ENCODE measurements at places on chromosomes 16 and 17. TPM values are rescaled to one million over a fixed set of nuclear protein-coding genes. Genes with fewer than 3 reads are reported as not detected.
A peak's percentile ranks its signal among the peaks of the same experiment; 100 is the strongest.

Gene ZSCAN10
- total RNA-seq = 0.49 TPM

Gene HEATR9
- not detected for total RNA-seq

Gene HOXB9
- not detected for total RNA-seq

Gene NPIPB9
- total RNA-seq = 7.1 TPM

Gene SMIM36
- not detected for total RNA-seq

Gene ODAD4
- 1.3 TPM for total RNA-seq

Gene CSH2
- total RNA-seq = not detected

Gene ZNF205
- 0.30 TPM for total RNA-seq

DNA sequence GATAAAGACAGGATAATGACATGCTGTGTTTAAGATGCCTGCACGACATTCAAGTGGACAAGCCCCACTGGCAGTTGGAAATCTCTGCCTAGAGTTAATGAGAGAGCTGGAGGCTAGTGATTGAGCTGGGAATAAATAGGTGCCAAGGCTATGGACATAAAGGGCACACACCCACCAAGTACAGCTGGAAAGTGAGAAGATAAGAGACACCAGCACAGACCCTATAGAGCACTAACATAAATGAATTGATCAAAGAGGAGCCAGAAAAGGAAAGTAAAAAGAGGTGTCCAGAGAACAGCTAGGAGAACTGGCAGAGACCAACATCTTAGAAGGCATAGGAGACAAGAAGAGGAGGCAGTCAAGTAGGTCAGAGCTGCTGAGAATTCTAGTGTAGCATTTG, 101.2 kb downstream of the YPEL2 start:
- DNase-seq = no peak

- DNase-seq = peak; percentile 81
These were observed 34.9 kb upstream of the ZNF469 start for GRCh38 chr16:88347656-88348376.

- DNase-seq = no peak
These were observed 3.3 kb downstream of the CDK3 start for GRCh38 chr17:76003915-76004314.

GRCh38 chr17:77718669-77718961, 239.9 kb upstream of the TNRC6C start:
- no peak for DNase-seq

DNA sequence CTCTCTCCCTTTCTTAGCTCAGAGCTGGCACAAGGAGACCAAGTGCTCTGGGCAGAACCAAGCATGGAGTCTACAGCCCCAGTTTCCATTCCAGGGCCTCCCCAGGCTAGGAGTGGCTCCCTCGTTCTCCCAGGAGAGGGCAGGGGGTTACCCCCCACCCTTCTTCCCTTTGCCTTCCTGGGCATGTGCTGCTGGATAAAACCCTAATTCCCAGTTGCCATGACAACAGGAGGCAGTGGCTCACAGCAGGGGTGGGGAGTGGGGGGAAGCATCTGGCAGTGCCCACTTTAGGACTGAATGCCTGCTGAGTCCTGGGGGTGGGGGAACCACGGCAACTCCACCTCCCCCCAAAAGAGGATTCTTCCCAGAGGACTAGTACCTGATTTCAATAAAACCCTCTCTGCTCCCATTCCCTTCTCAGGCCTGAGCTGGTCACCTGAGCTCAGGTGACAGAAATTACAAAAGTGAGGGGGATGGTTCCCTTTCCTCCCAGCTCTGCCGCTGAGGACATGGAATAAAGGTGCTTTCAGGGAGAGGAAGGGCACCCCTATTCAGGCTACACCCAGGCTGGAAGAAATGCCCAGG, 1.8 kb downstream of the MPP2 start:
- no peak for DNase-seq

DNA sequence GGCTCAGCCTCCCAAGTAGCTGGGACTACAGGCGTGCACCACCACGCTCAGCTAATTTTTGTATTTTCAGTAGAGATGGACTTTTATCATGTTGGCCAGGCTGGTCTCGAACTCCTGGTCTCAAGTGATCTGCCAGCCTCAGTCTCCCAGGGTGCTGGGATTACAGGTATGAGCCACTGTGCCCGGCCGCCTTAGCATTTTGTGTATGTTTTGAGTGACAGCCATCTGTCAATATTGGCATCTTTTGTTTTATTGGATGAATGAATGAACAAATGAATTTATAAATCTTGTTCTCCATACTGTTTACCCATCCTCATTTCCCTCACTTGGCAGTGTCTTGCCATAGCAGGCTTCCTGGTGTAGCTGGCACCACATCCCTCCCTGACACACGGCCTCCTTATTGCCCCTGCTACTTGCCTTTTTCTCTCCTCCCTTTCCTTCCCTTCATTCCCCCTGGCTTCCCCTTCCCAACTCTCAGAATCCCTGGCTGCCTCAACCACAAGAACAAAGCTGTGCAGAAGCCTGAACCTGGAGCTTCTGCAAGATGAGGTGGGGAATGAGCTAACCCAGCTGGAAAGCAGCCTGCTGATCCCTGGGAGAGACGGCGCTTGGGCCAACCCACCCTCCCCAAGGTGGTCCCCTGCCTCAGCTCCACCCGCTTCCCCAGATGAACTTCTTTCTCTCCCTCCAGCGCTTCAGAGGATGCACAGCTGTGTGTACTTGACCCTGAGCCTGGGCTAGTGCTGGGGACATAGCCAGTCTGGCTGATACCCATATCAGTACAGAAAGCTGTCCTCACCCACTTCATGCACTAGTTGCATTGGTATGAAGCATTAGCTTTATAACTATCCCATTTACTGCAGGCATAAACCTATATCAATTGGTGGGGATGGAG, 34.3 kb downstream of the WNT9B start:
- no peak for DNase-seq

- DNase-seq = no peak
These were observed 25.5 kb downstream of the FOXK2 start for GRCh38 chr17:82545071-82545462.

- no peak for DNase-seq
These were observed 388.7 kb upstream of the PMFBP1 start for GRCh38 chr16:72560617-72561016.

DNA sequence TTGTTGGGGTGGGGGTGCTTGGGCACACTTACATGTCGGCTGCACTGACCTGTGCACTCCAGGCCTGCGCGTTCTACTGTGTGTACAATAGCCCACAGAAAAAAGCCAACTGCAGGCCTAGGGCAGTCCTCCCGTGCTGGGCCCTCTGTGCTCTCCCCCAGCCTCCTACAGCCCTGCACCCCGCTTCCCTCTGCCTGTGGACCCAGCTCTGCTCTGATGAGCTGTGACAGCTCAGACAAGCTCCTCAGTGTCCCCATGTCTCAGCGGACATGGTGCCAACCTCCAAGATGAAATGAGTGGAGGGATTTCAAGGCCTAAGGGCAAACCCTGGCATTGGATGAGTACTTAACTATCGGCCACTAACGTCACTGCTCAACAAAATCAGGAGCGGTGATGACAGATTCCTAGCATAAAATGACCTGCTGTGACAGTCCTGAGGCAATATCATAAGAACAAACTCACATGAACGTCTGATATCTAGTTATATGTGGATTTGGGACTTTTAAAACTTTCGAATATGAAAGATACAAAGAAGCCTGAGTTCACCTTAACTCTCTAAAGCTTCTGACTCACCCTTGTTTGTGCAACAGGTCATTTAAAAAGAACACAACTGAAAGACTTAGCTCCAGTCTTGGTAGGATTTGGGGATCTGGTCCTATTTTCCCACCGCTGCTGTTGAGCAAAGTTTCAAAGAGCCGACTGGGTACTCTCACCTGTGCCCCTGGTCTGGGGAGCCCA, 34.7 kb downstream of the CCDC57 start:
- DNase-seq = no peak

- no peak for DNase-seq
These were observed 33.4 kb downstream of the DCUN1D3 start for GRCh38 chr16:20866801-20867200.

GRCh38 chr17:42414704-42415409, 8.2 kb downstream of the CAVIN1 start:
- peak; percentile 86 for DNase-seq

DNA sequence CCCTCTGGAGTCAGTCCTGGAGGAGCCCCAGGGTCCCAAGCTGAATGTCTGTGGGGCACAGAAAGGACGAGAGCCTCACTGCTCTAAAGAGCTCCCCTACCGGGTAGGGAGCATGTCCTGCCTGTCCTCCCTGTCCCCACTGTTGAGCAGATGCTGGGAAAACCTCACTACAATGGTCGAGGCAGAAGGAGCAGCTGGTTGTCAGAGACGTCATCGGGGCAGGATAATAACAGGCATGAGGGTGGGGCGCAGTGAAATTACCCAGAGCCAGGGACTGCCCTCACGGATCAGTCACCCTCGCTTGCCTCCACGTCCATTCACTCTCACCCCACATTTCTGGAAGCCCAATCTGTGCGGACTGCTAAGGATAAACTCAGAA, 538 bp downstream of the TM4SF5 start:
- DNase-seq = no peak

GRCh38 chr17:43018008-43018853, 4.0 kb downstream of the VAT1 start:
- DNase-seq = no peak

- no peak for DNase-seq
These were observed 13.4 kb downstream of the FLYWCH1 start for GRCh38 chr16:2924901-2925755.

DNA sequence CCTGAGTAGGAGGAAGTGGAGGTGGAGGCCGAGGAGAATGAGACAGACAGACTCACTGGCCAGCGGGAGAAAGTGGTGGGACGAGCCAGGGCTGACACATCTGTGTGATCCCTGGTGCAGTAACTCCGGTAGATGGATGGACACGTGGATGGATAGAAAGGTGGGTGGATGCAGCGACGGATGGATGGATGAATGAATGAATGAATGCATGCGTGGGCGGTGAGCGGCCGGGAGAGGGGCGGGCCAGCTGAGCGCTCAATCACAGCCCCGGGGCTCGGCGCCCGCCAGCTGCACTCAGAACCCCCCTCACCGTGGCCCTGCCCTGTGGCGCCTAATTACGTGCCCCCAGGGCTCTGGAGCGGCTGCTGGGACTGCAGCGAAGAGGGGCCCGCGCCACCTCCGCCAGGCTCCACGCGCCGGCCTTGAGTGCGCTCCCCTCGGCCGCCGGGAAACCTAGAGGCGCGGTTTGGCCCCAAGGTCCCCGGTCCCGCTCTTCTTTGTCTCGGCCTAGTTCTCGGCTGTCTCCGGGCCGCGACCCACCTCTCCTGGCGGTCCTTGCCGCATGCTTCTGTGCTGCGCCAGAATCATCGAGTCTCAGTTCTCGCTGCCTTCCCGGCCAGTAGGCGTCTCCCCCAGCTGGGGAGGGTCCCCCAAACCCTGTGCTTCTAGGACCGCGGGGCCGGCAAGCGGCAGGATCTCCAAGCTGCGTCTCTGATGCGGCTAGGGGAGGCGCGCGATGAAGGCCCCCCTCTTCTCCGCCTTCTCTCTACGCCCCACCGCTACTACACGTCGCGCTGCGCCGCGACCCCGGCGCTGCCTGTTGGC, 41.0 kb downstream of the RAI1 start:
- no peak for DNase-seq

DNA sequence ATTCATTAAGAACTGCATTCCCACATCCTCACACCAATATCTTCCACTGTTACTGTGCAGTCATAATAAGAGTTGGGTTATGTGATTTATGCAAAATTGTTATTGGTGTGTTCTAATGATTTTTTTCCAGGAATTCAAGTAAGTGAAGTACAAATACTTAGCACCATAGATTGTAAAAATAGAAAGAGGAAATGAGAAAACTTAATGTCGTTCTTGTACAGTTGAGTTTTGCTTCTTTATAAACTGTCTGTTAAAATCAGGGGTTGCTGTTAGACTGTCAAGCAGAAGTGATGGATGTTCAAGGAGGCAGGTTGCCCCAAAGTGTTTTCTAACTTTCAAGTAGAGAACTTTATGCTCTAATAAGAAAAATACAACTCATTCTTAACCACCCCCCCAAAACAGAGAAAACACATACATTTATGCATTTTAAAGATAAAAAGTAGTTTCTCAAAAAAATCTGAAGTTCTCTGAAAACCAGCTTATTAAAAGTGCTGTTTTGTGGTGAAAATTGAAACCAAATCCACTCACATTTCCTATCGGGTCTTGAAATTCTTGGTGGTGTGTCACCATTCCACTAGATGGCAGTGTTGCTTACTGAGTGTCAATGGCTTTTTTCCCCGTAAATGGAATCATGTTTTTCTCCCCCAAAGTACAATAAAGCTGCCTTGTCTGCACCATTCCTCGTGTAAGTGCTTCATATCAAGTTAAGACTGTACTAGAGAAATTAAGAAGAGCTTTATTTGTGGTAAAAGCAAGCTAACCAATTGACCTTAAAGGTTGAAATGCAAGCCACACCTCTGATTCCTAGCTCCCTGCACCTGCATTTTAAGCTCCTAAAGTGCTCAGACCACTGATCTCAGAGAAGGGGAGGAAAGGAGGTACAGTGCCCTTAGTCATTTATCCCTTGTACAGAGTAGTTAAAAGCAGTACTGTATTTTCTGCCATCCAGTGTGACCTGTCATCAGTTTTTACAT, 4.7 kb upstream of the IGSF6 start:
- peak; percentile 80 for DNase-seq

GRCh38 chr17:54935471-54935870, 33.0 kb downstream of the COX11 start:
- no peak for DNase-seq

Data from OCI-LY7 (cell line).